Left forelimb (tissue), 1 donor: ENCODE measurements at places on chromosomes 2 and 18.

GRCh38 chr2:63122921-63123320 lies 72.3 kb downstream of the OTX1 start:
- DNase-seq: no peak

GRCh38 chr2:144288438-144288837 lies 231.5 kb downstream of the ZEB2 start:
- no peak for DNase-seq

DNA sequence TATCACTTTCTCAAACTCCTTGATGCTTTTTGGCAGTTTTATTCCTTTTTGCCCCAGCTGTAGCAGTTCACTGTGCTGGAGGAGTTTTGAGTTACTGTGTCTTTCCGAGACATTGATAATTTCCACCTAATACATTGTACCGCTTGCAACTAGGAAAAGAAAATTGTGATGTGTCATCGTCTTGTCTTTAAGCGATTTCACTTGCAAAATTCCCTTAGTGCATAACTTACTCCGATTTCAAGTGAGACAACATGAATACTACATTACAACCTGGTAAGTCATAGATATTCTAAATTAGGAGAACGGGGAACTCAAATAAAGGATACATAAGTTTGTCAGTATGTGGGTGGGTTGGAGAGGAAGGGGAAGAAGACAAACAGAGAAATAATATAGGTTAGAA lies 340.5 kb upstream of the KYNU start:
- no peak for DNase-seq

- peak; percentile 98 for DNase-seq
These were observed 1.2 kb downstream of the RTKN start for GRCh38 chr2:74440378-74441169.

DNA sequence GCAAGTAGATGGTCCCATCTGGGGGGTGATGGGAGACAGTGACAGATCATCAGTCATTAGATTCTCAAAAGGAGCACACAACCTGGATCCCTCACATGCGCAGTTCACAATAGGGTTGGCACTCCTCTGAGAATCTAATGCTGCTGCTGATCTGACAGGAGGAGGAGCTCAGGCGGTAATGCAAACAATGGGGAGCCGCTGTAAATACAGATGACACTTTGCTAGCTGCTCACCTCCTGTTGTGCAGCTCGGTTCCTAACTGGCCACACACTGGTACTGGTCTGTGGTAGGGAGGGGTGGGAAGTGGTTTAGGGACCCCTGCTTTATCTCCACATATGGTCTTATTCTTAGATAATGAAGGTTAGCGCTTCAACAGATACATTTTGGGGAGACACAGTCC lies 506.6 kb downstream of the PLCL1 start:
- no peak for DNase-seq

- DNase-seq: no peak
These were observed 42.4 kb downstream of the ADI1 start for GRCh38 chr2:3476985-3477327.
